ENCODE measurements at places on chromosomes 12 and 14.

- DNase-seq, result no peak
Measured at GRCh38 chr12:120642826-120643225, 2.4 kb downstream of the CABP1 start.

DNA sequence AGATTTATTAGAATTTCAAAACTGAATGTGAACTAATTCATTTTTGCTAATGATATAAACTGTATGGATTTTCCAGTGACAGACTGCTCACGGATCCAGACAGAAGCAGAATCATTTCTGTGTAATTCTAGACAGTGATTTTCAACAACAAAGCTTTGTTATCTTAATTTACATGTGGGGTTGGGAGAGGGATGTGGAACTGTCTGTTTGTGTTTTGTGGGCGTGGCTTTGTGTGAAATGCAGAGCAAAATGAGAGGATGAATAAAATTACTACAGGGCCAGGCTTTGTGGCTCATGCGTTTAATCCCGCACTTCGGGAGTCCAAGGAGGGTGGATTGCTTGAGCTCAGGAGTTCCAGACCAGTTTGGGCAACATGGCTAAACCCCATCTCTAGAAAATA lies 834.7 kb downstream of the GALC start:
- DNase-seq, result no peak

DNA sequence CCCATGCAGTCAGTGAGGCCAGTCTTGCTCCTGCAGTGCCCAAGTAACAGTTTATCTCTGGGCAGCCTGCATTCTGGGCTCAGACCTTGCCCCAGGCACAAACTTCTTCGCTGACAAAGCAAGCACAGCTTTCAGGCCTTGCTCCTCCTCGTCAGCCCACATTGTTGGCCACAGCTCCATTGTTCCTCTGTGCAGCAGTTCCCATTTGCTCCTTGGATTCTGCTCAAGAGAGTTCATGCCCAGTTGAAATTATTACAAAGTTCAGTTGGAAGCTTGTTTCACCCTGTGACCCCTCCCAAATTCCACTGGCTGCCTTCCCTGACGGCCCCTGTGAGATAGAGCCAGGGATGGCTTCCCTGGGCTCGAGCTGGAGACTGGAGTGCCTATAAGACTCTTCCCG lies 163.4 kb upstream of the DDHD1 start:
- DNase-seq, result no peak

DNA sequence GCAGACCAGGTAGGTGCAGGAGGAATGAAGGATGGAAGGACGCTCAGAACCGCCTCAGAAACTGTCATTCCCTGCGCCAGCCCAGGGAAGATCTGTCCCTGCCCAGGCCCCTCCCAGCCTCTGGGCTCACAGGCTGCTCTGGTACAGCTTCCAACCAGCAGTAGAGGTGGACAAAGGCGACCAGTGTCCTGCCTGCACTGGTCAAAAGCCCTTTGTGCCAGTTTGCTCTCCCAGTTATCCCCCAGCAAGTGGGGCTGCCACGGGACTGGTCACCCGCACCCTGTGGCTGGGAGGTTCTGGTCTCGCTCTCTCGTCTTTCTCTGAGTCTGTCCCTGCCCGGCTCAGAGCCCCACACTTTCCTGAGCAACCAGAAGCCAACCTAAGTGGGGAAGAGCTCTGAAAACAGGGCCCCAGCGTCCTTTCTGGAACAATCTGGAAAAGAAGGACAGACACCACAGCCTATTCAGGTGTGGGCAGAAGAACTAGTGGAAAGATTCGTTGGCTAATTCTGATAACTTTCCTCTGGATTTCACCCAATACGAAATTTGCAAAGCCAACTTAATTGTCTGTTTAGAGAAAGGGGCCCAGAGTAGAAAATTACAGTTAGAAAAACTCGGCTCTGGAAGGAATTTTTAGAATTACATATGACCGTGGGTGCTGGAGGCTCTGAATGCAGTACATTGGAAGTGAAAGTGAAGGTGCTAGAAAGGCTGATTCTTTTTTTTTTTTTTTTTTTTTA lies 21.7 kb downstream of the SNRNP35 start:
- DNase-seq, result no peak

DNA sequence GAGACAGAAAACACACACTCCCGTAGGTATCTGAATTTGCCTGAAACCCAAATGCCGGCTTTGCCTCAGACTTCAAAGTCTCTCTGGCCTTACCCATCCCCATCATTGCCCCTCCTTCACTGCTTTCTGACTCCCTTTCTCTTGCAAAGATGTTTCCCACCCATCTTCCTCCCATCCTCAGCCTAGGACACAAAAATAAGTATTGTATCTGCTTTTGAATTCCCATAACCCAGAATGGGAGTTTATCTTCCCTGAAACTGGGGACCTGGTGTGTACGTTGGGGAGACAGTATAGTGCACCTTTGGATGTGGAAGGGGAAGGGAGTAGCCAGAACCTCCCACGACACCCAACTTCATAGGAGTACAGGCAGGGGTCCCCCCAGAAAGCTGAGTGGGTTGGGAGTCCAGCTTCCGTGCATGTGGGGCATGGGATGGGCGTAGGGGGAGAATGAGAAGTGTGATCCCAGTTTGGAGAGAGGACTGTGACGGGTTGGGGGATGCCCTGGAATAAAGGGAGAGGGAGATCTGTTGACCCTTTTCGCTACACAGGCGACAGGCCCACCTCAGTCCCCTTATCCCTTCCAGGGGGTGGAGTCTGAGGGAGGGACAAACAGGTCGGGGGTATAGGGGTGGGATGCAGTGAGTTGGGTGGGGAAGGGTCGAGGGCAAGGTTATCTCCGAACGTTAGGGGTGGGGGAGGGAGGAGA lies 488 bp upstream of the KIF5A start:
- DNase-seq, result no peak

DNA sequence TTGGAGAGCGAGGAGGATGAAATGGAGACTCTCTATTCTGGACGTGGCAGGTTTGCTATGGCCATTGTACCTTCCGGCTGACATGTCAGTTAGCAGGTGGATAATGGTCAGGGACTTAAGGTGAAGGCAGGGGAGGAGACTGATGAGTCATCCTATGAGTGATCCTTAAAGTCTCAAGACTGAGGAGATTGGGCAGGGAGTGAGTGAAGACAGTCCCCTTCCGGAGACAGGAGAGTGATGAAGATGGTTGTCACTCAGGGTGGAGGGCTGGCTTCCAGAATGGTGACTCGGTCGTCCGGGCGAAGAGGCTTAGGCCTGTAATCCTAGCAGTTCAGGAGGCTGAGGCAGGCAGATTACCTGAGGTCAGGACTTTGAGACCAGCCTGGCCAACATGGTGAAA lies 49.8 kb upstream of the CCDC63 start:
- no peak for DNase-seq

DNA sequence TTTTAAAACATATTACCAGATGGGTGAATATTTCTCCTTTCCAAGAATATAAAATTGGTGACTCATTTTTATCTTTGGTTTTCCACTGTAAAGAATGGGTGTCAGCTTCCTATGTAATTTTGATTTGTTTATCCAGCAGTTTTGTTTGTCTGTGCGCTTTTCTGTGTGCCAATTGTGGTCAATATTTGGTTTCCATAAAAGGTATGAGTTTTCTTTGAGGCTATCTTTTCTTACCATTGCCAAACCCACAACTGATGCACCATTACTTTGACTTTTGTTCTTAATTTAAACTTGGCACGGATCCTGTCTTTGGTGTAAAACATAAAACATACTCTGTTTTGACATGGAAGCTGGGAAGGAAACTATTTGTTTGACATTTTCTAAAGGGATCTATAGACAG lies 78.8 kb upstream of the NAV3 start:
- DNase-seq, result no peak

DNA sequence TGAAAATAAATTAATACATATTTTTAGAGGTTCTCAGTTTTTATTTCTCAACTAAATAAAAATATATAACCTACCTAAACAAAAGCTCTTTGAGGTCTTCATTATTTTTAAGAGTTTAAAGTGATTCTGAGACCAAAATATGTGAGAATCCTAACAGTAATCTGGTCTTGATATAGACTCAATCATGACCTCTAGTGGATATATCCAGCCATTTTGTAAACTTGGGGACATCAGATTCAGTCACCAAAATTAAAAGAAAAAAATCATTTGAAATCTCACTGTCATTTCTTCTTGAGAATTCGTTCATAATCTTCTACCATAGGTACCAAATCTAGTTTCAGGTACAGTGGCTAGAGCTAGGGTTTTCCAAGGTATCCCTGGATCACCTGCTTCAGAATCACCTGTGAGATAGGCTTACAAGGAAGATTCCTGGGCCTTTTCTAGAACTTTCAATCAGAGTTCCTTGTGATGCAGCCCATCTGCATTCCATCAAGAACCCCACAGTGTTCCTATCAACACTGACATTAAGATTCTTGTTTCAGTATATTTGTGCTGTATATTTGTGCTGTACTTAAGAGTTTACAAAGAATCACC lies 214.9 kb downstream of the ADAMTS20 start:
- no peak for DNase-seq

- peak; percentile 1 for DNase-seq
Measured at GRCh38 chr12:126998747-126999285, 1268.2 kb upstream of the TMEM132C start.

DNA sequence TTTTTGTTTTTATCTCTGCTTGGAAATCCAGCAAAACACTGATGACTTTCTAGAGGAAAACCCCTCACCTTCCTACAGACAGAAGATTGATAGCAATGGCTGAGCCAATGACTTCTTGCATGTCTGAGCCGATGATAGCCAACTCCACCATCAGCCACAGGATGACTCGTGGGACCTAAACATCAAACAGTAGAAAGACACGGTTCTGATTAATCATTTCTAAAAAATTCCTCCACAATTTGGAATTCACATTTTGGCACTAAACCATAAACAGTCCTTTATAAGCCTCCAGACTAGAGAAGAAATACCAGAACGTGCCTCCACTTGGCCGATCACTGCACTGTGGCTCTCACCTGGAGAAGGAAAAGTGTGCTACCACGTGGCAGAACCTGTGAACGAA lies 25.9 kb downstream of the SLC11A2 start:
- DNase-seq, result no peak

GRCh38 chr14:94081386-94081820 lies 293 bp downstream of the IFI27L1 start:
- DNase-seq, result no peak

DNA sequence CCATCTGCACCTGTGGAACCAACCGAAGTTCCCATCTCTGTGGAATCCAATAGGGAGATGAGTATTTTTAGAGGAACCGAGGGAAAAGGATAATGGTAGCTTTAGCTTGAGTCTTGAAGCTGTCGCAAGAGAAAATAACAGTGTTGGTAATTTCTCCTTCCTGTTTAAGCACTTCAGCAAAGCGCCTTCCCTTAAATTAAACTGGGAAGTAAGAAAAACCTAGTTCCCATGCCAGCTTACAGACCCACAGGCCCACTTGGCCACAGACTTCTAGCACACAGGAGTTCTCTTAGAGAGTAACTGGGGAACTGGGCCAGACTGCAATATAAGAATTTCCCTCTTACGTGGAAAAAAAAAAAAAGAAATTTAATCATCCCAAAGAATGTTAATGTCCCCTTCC lies 223.8 kb downstream of the EFCAB11 start:
- no peak for DNase-seq

GRCh38 chr14:55973285-55973800 lies 144.9 kb upstream of the PELI2 start:
- no peak for DNase-seq
